ENCODE measurements at places on chromosomes 12 and 14.
A peak's percentile ranks its signal among the peaks of the same experiment; 100 is the strongest.

- no peak for DNase-seq
Measured at GRCh38 chr12:104667139-104667538, 210.4 kb downstream of the CHST11 start.

GRCh38 chr12:3945671-3946070 is 72.5 kb upstream of the PARP11 start:
- no peak for DNase-seq

DNA sequence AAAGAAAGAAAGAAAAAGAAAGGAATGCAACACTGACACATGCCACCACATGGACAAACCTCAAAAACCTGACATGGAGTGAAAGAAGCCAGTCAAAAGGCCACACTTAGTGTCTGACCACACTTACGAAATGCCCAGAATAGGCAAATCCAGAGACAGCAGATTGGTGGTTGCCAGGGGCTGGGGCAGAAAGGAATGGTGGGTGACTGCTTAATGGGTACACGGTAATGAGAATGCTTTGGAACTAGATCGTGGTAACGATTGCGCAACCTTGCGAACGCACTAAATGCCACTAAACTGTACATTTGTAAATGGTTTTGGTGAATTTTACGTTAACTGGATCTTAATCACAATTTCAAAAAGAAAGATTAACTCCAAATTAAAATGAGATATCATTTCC is 39.5 kb downstream of the SCARB1 start:
- DNase-seq, result no peak

- DNase-seq, result no peak
Measured at GRCh38 chr12:106094304-106094703, 44.5 kb downstream of the NUAK1 start.

DNA sequence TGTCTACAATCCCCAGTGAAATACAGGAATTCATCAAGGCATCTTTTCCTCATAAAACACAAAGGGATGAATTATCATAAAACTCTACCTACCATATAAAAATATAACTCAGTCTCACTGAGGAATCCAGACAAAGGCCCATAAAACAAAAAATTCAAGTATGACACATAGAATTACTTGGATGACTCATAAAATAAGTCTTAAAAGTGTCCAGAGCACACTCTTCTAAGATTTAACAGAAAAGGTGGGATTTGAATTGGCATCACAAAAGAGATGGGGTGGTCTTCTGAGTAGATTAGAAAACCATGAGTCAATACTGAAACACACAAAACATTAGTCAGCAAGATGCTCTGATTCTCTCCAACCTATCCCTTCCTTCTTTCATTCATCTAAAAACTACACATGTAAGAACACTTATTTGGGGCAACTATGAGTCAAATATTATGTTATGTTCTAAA is 202.7 kb upstream of the GARIN6 start:
- DNase-seq, result no peak

GRCh38 chr12:40068416-40068815 is 37.5 kb downstream of the SLC2A13 start:
- no peak for DNase-seq

DNA sequence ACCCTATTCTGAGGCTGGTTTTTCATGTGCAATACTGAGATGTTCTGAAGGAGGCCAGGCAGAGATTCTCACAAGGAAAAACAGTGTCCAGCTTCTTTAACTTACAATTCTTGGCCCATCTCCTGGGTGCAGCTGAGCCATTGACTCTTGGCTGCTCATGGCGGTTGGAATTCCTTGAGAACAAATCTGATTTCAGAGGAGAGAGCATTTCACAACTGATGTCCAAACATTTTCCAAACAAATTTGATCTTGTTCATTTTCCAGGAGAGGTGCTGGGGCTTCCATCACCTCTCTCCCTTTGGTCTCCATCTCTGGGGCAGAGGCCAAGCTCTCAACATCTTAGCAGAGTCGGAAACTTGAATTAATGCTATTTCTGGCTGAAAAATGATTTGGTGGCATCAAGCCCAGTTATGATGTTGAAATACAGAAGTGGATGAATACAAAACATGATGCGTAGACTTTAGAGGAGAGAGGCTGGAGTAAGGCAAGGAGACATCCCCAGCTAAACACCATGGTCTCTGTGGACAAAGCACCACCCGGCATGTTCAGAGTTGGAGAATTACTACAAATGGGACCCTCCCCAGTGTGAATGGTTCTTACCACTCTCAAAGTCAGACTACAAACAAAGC is 593.0 kb downstream of the VRK1 start:
- no peak for DNase-seq

- DNase-seq, result no peak
Measured at GRCh38 chr12:47910486-47910885, 5.7 kb upstream of the VDR start.

DNA sequence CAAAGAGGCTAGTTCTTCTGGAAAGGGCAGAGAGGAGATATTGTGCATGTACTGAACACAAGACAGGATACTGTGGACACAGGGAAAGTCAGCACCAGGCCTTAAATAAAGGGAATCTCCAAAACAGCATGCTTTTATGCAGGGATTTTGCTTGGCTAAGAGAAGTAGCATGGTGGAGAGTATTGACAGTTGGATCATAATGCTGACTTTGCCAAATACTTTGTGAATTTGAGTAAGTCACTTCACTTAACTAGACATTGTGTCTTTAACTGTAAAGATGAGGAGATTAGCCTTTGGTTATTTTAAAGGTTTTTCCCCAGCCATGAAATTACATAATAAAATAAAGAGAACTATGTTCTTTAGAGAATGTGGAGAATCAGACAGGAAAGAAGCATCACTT is 24.5 kb downstream of the GALNT8 start:
- no peak for DNase-seq

GRCh38 chr12:45122768-45123380 is 72.0 kb upstream of the DBX2 start:
- DNase-seq, result no peak

- DNase-seq, result no peak
Measured at GRCh38 chr12:50390316-50390741, 6.1 kb downstream of the FAM186A start.

GRCh38 chr12:15532364-15532977 is 210.2 kb downstream of the PTPRO start:
- DNase-seq, result peak; percentile 67

DNA sequence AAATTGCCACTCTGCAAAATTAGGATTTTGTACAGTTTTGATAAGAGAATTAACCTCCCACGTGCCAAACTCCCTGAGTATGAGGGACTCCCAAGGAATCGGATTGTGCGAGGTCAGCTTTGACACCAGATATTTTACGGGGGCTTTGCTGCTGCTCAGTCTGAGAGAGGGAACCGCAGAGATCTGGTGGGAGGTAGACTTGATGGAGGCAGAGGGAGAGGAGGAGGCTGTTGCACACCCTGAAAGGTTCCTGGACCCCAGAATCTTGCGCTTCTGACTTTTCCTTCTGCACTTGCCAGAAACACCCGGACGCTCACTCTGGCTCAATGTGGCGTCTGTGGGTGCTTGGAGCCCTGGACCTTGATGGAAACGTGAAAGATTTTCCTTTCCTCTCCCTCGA is 83.9 kb downstream of the PAPOLA start:
- DNase-seq, result no peak
